ENCODE measurements at places on chromosomes 3 and 15.
A peak's percentile ranks its signal among the peaks of the same experiment; 100 is the strongest.

GRCh38 chr15:38377636-38378035, 76.3 kb upstream of the FAM98B start:
- DNase-seq = no peak

- no peak for DNase-seq
These were observed 106.0 kb downstream of the TNIK start for GRCh38 chr3:171354049-171354705.

DNA sequence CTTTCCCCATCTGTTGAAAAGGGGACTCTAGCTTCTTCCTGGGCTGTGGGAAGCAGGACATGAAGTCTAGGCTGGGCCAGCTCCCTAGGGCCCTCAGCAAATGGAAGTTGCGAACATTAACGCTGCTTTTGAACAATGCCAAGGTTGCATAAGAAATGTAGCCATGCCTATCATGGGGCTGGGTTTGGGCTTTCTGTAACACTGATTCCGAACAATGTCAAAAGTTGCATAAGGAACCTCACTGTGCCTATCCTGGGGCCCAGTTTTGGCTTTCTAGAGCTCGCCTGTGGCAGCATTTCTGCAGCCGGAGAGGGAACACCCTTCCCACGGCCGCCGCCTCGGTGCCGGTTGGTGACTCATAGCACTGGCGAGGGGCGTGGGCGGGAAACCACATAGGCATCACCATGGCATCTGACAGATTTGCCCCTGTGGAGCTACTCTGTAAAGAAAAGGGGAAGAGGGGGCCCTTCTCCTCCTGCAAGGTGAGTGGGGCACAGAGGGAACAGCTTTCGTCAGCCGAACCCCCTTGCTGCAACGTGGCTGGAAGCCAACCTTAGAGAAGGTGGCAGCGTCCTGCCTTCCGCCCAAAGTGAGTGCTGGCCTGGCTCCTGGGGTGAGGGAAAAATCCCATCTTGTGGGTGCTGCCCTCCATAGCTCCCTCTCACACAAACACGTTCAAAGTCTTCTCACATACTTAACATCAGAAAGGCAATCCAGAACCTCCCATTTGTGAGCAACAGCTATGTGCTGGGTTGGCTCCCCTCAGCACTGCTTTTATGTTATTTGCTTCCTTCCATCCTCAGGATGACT, 46.6 kb upstream of the ATP2B2 start:
- no peak for DNase-seq

- DNase-seq = peak; percentile 32
These were observed 33.1 kb downstream of the KLHL25 start for GRCh38 chr15:85761635-85762034.

DNA sequence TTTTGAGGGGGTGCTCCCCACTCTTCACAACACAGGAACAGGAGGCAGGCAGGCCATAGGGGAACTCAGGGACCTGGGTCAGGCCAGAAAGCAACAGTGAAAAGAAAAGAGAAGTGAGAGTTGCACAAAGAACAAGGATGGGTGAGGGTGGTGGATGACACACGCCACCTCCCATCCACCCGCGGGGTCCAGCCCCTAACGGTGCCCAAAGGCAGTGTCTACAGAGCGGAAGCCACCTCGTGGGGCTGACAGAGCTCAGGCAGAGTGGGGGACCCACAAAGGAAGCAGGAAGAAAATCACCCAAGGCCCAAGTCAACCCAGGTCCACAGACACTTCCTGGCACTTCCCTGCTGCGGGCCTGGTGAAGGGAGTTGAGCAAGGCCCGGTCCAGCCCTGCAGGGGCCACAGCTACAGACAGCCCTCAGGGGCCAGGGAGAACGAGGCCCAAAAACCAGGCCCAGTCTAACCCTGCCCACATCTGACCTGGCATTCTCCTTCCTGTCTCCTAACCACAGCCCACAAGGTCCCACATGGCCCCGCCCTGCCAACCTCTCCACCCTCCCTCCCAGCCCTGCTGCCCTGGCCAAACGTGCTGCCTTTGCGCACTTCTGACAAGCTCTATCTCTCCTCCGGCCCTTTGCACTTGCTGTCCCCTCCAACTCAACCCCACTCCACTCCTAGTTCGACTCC, 5.9 kb downstream of the NUP210 start:
- no peak for DNase-seq

DNA sequence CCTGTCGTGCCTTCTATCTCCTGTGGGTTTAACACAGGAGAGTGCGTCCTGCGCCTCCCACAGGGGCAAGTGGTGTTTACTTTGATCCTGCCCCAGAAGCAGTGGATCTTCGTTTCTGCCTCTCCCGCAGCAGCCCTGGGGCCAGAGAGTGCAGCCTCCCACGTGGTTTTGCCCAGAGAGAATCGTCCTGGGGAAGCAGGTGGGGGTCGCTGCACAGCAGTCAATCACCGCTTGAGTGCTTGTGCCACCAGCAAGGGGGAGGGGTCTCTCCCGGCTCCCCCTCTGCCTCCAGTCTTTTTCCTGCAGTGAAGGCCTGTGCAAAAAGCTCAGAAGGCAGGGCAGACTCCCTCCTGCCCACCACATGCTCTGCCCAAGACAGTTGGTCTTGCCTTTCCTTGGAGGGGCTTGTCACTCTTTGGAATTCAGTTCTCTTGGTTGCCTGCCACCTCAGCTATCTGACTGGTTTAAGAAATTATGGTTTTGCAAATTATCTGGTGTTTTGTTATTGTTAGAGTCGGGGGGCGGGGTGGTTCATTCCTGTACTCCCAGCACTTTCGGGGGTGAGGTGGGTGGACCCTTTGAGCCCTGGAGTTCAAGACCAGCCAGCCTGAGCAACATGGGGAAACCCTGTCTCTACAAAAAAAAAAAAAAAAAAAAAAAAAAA, 26.9 kb downstream of the STOML1 start:
- no peak for DNase-seq

- DNase-seq = no peak
These were observed 91.5 kb upstream of the ADAMTS17 start for GRCh38 chr15:100433304-100433703.

- DNase-seq = no peak
These were observed 598.2 kb downstream of the NAALADL2 start for GRCh38 chr3:175457301-175457700.

GRCh38 chr3:151305060-151305774, 11.4 kb downstream of the GPR87 start:
- DNase-seq = peak; percentile 99

DNA sequence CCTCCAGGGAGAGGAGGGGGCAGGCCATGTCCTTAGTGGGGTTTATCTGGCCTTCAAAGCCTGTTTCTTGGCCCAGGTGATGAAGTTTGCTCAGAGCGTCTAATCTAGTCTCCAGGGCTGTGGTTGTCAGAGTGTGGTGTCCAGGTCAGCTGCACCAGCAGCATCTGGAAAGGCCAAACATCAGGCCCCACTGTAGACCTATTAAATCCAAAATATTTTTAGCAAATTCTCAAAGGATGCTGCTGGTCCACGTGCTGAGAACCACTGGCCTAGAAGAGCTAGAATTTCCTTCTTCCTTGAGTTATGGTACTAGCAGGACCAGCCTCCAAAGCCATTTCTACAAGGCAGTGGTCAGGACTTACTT, 28.9 kb downstream of the SLC28A1 start:
- no peak for DNase-seq

DNA sequence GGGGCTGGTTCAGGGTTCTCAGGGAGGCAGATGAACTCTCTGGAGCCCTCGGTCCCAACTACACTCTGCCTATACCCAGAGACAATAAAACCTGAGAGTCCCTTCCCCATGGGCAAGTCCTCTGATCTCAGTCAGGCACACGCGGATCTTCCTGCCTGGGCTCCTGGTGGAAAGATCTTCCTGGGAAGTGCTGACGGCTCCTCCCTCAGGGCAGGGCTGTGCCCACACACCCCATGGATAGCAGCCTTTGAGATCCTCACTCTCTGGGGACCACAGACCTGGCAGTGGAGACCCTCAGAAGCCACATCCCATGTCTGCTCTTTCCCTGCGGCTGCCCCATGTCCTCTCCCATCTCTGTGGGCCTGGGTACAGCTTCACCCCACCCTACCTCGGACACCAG, 10.4 kb downstream of the SH2D7 start:
- DNase-seq = no peak

DNA sequence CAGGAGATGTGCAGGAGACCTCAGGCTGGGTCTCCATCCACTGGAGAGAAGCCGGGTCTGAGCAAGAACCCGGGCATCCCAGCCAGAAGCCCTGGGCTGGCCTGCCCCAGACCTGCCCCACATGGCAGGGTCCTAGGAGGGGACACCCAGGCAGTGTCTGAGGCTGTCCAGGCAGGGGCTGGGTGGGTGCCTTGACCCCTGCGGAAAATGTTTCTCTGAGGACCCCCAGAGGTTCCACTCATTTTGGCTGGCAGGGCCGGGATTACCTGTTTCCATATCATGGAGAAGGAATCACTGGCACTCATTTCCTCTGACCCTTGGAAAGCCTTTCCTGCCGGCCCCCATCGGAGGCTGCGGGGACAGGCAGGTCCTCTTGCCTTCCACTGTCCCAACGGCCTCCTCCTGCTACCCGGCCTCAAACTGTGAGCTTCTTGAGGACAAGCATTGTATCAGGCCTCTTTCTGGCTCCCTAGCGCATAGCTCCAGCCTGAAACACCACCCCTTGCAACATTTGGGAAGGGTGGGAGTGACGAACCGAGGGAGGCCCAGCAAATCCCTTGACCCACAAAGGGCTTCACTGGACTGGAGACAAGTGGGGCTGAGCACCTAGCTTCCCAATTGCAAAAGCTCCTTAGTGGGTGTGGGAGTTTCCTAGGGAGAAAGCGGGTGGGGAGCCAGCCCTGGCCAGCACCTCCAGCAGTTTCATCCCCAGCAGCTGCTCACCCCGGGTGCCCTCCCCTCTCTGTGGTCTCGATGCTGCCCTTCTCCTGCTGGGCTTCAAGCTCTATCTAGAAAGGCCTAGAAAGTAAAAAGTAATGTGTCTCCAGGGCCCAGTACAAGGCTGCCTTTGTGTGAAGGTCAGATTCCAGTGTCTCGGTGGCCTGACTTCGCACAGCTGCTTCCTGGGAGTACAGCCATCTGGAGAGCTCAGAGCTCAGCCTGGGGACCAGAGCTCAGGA, 29.7 kb downstream of the ACSBG1 start:
- no peak for DNase-seq

- DNase-seq = no peak
These were observed 234.8 kb downstream of the PDZRN3 start for GRCh38 chr3:73389928-73390327.

GRCh38 chr15:83815506-83815905, 161.6 kb downstream of the ADAMTSL3 start:
- no peak for DNase-seq

DNA sequence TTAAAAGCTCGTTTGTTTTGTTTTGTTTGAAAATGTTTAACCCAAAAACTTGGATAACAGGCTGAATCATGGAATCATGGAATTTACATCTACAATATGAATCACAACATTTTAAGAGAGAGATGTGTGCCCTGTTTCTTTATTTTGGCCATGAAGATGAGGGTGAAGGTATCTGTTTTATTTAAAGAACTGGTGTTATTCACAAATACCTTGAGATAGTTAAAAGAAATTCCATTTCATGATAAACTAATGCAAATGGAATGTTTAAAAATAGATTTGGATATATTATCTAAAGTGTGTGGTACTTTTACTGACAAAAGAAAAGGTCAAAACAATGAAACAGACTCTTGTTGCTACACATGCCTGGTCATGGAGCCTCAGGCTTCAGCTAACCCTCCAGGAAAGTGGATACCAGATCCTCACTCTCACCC, 486.0 kb upstream of the CFAP20DC start:
- peak; percentile 42 for DNase-seq

GRCh38 chr15:73957785-73958184, 31.5 kb downstream of the LOXL1 start:
- DNase-seq = no peak

- no peak for DNase-seq
These were observed 288.5 kb downstream of the VGLL3 start for GRCh38 chr3:86702381-86702958.

DNA sequence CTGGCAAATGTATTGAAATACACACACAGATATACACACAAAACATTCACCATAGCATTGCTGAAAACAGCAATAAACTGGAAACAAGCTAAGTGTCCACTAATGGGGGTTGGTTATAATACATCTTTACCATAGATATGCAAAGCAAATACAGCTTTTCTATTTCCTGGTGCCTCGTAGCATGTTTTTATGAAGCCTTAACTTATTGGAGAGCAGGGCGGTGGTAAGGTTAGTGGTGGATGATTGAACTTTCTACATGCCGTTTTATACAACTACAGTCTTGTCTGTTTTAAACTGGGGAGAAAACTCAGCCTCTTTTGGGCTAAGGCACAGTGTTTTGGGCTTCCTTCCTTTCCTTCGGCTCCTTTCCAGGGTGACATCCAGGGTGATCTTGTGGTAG, 104.5 kb downstream of the NR2F2 start:
- no peak for DNase-seq

DNA sequence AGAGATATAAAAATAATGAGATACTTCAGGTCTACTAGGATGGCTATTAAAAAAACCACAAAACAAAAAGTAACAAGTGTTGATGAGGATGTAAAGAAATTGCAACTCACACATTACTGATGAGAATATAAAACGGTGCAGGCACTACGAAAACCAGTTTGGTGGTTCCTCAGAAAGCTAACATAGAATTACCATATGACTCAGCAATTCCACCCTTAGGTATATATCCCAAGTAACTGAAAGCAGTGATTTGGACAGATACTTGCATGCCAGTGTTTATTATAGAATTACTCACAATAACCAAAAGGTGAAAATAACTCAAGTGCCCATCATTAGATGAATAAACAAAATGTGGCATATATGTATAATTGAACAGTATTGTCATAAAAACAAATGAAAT, 87.5 kb upstream of the MELTF start:
- no peak for DNase-seq

DNA sequence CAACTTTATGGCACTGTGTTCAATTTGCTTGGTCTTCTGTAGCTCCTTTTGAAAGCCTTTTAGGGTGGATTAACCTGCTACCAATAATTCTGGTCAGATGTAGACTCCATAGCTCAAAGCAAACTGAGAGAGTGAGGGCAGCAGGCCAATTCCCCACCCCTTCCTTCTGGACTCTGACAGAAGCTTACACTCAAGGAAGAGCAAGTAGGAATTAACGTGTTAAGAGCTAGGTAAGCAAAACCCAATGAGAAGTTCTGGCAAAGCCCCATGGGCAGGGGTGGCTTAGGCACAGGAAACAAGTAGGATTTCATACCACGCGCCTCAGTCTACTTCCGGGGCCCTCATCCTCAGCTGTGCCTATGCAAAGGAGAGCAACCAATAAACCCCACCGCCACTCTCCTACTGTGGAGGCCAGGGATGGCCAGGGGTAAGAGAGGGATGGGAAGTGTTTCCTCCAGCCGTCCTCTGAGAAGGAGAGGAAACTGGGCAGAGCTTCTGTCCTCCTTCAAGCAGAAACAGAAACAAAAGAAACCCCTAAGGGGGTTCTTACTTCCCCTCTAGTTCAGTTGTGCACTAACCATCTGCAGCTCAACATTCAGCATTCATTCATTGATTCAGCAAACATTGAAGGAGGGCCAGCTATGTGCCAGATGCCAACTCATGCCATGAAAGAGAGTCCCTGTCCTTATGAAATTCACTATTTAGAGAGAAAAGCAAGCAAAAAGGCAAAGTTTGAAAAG, 12.6 kb downstream of the CCR5 start:
- DNase-seq = no peak

Data from fibroblast of skin of right quadriceps (primary cell).